ENCODE measurements at places on chromosomes 5 and 9.

DNA sequence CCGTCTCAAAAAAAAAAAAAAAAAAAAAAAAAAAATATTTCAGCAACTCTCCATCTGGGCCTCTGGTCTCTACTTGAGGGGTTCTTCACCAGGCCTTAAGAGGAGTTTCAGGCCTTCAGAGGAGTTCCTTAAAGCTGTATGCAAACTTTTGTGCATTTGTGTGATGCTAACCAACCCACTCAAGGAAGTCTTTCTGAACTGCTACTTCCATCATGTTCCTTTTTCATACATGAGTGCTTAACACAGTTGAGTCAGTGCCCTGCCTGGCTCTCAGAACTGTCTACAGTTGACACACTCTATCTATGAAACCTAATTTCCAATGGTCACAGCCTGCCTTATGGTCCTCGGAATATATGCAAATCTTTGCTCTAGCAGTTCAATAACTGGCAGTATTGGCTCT is 146.5 kb downstream of the MEF2C start:
- no peak for DNase-seq

DNA sequence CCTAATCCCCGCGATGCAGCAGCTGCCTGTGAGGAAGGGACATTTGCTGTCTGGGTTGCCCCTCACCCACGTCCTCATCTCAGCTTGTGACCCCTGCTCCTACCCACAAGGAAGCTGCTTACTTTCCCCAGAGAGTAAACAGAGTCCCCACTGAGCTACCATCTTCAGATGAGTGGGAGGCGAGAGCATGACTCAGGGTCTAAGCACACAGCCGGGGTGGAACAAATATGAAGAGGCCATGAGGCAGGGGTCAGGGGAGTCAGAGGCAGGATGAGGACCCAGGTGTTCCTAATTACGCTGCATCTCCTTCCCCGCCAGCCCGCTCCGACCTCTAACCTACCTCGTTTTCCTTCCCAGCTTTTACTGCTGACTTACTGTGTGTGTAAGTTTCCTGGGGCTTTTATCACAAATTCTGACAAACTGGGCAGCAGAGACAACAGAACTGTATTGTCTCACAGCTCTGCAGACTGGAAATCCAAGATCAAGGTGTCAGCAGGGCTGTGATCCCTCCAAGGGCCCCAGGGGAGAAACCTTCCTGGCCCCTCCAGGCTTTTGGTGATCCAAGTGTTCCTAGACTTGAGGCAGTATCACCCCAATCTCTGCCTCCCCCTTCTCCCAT is 94.0 kb upstream of the DNAH5 start:
- no peak for DNase-seq

GRCh38 chr9:128026255-128026772 is 40.8 kb downstream of the NAIF1 start:
- no peak for DNase-seq

DNA sequence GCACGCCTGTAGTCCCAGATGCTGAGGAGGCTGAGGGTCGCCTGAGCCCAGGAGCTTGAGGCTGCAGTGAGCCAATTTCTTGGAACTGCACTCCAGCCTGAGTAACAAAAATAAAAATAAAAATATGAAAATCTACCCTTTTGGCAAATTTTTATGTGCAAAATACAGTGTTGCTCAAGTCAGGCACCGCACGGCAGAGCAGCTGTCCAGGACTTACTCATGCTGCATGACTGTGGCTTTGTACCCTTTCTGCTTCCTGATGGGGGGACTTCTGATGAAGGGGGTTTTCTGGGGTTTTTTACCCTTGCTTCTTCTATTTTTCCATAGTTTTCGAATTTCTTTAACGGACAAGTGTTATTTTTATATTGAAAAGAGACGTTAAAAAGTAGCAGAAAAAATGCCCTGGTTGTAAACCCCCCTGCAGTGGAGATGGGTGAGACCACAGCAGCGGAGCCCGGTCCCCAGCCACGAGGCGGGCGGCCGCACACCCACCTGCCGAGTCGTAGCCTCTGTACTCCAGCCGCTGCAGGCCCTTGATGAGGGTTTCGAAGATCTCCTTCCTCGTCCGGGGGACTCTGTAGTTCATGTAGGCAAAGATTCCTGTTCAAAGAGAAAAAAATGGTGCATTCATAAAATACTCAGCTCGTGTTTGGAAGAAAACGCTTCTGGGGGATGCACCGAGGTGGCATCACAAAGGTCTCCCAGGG is 15.0 kb downstream of the GFPT2 start:
- no peak for DNase-seq
